ENCODE measurements at places on chromosomes 6 and 20.

DNA sequence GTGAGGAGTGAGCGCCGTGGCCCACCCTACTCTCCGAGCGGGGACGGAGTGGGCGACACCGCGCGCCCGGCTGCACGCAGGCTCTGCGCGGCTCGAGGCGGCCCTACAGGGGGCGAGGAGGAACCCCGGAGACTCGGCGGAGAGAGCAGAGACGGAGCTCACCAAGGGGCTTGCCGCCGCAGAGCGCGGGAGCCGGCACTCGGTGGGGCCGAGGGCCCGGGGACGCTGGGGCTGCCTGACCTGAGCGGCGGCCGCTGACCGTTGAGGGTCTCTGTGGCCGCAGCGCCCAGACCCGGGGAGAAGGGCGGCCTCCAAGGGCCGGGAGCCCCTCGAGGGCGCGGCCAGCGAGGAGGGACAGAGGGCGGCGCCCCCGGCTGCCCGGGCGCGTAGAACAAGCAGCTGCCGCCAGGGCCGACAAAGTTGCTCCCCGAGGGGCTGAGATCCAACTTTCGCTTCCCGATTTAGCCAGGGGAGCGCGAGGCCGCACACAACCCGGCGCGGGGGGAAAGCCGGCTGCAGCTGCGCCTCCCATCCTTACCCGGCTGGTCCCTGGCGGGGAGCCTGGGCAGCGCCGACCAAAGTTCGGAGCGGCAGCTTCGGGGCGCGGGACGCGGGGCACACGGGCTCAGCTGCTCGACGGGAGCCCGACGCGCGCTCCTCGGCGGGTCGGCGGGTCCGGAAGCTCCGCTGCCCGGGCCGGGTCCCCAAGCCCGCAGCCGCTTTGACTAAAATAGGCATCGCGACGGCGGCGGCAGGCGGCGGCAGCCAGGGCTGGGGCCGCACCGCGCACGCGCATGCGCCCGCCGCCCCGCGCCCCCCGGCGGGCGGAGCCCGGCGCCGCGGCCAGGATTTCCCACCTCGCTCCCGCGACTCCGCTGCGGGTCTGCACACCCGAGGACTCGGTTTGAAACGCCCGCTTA is 43.1 kb downstream of the POPDC3 start:
- DNase-seq, result peak; percentile 57

DNA sequence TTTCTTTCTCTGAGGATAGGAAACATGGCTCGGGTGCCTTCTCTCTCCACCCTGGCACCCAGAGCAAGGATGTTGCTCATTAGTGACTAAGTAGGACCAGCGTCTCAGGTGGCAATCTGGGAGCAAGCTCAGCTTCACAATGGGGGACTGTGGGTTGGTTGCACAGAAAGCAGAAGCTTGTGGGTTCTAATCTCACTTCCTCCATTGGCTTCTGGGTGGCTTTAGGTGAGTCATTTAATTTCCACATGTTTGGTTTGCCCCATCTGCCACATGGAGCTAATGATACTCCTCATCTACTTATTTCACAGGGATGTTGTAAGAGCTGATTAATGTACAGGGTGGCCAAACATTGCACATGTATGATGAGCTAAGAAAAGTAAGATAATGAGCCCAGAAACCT is 54.8 kb upstream of the AKIRIN2 start:
- DNase-seq, result peak; percentile 81

GRCh38 chr20:34999021-34999451 is 43.4 kb downstream of the MYH7B start:
- DNase-seq, result no peak

GRCh38 chr20:20373091-20373571 is 5.2 kb downstream of the INSM1 start:
- DNase-seq, result peak; percentile 28

DNA sequence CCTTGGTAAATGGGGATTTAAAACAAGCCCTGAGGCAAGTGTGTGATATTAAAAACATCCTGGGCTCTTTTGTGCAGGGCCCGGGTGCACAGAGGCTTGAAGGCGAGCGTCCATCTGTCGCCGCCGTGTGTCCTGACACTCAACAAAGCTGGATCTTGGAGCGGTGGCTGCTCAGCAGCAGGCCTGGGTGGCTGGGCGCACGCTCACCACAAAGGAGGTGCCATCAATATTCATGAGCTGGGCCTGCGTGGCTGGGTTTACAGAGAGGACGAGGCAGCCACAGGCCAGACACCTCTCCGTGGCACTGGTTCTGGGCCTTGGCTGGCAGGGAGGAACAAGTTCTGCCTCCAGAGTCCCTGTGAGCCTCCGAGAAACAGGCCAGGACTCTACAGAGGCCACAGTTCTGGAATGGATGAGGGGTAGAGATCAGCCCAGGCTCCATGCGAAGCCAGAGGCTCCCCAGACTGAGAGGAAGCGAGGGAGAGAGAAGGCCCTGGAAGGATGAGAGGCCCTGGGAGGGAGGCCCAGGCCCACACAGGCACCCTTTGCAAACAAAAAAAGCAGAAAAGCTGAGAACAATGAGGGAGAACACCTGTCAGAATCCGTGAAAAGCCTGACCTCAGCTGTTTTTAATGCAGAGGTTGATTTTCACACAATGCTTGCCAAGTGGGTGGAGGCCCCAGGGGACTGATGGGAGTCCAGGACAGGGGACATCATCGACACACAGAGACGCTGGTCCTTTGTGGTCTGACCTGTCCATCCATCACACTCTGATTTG is 21.9 kb downstream of the BHLHE23 start:
- DNase-seq, result no peak

- DNase-seq, result peak; percentile 56
Observed at GRCh38 chr6:35694462-35694861, 5.7 kb upstream of the FKBP5 start.

GRCh38 chr6:167759912-167760311 is 66.8 kb upstream of the AFDN start:
- no peak for DNase-seq

GRCh38 chr6:30681766-30682142 is 4.7 kb downstream of the PPP1R18 start:
- no peak for DNase-seq

- no peak for DNase-seq
Observed at GRCh38 chr6:168890306-168890980, 363.2 kb downstream of the THBS2 start.

DNA sequence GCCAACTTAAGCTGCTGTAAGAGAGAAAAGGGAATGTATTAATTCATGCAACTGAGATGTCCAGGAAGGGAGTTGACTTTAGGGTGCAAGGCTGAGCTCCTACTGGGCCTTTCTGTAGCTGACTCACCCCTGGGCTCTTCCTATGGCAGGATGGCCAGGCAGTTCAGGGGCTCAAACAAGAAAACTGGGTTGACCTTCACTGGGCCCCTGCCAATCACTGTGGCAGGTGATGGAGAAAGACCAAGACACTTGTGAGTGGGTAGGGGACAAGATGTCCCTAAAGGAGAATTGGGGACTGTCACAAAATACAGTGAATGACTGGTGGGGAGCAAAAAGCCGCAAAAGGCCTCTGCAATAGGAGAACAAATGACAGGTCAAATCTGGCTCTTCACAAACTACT is 21.5 kb upstream of the RALGAPA2 start:
- no peak for DNase-seq

DNA sequence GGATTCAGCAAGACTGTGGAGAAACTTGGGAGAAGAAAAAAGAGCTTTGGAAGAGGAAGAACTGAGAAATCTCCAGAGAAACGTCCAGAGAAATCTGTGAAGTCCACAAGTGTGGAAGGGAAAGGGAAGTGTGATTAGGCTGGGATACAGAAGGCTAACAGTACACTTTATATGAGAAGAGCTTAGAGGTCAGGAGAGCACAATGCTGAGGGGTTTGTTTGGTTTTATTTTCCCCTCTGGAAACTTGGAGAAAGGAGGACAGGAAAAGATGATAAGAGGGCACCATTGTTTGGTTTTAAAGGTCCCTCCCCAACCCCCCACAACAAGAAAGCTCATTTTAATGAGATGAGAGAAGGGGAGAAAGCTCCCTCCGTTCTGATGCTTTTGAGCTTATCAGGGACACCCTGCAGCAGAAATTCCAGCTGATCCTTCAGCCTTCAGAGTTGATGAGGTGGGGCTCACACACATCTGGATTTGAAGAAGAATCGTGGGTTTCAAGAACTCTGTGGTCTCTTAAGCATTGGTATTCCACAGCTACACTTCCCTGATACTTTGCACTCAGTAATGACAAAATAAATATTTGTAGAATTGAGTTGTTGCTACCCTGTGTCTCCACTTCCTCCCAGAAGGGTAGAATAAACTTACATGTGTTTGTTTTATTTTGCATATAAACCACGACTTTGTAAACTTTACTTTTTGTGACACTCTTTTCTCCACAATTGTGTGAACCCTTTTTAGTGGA is 1.9 kb downstream of the NT5E start:
- no peak for DNase-seq

GRCh38 chr6:71496018-71496721 is 207.6 kb downstream of the OGFRL1 start:
- peak; percentile 65 for DNase-seq

GRCh38 chr6:5211492-5211891 is 49.3 kb downstream of the LYRM4 start:
- DNase-seq, result no peak

DNA sequence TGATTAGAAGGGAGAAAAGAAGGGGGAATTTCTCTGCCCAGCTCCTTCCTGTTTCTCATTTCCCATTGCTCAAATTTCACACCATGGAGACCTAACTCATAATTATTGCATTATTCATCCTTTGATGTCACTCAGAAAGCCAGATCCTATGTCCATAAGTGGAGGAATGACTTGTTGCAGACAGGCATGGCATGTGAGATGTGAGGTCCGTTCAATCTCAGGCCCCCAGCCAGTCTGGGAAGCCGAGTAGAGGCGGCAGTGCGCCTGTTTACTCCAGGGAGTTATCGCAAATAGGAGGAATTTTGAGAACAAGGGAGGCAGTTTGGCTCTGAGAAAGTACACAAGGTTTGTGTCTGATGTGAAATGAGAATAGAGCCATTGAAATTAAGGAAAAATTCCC is 26.9 kb upstream of the MOCS1 start:
- no peak for DNase-seq

DNA sequence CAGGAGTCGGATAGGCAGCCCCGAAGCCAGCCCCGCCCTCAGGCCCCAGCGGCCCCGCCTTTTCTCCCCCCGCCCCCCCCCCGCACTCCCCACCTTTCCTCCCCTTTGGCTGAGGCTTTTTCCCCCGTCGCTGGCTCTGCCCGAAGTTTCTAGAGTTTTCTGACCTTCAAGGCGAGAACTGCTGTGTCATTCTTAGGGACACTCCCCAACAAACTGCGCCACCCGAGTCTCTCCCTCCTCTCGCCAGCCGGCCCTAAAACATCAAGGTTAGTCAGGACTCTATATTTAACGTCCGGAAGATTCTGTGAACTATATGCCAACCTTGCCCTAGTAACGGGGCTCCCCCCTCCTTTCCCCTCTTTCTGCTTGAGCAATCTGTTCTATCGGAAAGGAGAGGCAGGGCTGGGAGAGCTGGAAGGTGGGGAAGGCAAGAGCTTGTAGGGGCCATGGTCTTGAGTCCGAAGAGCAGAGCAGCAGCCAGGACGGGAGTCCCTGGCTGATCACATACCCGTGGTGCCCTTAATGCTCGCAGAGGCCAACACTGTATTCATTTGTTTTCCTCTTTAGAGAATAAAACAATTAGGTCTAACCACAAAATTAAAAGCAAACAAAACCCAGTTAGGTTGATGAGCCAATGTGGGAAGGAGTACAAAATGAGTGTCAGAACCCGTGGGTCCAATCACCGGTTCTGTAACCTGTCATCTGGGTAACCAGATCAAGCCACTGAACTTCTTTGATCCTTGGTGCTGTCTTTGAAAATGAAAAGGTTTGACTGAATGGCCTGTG is 5.3 kb upstream of the HSPA1B start:
- DNase-seq, result peak; percentile 77

DNA sequence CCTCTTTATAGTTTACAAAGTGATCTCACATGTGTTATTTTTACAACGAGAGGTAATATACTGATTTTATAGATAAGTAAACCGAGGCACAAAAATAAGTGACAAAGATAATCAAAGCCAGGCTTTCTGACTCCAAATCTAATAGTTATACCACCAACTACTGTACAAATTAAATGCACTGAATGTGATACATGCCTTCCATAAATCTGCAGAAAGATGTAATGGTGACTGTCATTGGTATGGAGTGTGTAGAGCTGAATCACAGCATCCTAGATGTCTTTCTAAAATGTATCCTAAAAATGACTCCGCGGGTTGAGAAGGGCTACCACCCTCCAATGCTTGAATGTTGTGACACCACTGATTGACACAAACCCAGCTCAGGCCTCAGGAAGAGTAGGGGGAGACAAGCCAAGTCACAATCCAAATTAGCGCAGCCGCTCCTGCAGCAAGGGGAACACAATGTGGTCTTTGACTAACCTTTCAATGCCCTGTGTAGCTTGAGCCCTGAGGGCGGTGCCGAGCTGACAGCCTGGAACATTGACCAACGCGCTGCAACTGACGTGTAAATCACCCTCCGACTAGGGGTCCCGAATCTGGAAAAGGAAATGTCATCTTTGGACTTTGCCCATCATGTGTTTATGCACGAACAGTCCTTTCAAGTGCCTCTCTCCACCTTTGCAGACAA is 136.8 kb downstream of the OLIG3 start:
- no peak for DNase-seq

GRCh38 chr6:134849920-134850447 is 99.9 kb downstream of the ALDH8A1 start:
- no peak for DNase-seq

DNA sequence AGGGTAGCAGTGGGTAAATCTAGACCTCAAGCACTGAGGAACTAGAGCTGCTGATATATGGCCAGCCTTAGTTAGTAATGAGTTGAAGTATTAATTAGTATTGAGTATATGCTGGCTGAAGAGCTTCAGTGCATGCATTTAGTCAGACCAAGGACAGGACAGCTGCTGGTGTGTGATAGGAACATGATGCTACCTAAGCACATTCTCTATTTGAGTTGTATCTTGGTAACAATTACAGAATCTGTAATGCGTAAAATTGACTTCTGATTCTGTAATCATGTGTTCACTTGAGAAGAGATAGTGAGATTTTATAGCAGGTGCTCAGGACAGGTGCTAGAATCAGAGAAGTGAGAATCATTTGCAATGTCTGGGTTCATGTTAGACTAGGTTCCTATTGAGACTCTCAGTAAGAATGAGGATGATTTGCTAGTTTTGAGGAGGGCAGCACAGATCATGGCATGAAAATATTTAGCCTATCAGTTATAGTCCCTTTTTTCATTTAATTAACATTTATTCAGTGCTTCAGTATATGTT is 369.4 kb upstream of the HS3ST5 start:
- DNase-seq, result no peak

DNA sequence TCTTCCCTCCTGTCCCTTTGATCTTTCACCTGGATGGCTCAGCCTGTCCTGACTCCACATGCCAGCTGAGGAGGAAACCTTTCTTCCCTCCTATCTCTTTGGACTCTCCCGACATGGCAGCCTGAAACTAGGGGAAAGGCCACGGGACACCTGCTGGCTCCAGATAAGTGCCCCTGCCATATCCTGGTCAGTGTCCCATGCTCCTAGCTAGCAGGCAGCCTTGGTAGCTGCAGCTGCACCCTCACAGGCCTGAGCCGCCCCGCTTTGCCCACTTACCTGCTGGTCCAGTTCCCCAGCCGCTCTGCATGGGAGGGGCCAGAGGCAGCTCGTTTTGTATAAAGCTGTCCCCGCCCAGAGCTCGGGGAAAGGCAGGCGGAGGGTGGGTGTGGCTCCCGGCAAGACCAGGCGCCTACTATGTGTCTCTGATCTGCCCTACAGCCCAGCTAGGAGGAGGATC is 7.4 kb upstream of the SLC52A3 start:
- DNase-seq, result no peak

Measured in HCEC 1CT (cell line).